Activated B cell treated with CpG ODN at 0.5 μM for 24 hours (primary cell): ENCODE measurements at places on chromosomes 11 and 22. TPM values are rescaled to one million over a fixed set of nuclear protein-coding genes. Genes with fewer than 3 reads are reported as not detected.
A peak's percentile ranks its signal among the peaks of the same experiment; 100 is the strongest.

The TYR gene
- not detected in 2 replicates for total RNA-seq

The FOSL1 gene
- total RNA-seq, result 1.0 and 1.4 TPM in 2 replicates

The OR5D14 gene
- not detected in 2 replicates for total RNA-seq

The H19 gene
- not detected in 2 replicates for total RNA-seq

The TNNI2 gene
- total RNA-seq, result 1.0 and 1.5 TPM in 2 replicates

The SLN gene
- not detected in 2 replicates for total RNA-seq

The ANGPTL5 gene
- not detected in 2 replicates for total RNA-seq

The MMP10 gene
- total RNA-seq, result not detected in 2 replicates

The RHOD gene
- 0.32 TPM in 1 of 2 replicates, not detected in the other for total RNA-seq

GRCh38 chr11:19279451-19279850 is 38.7 kb upstream of the E2F8 start:
- DNase-seq, result no peak
- no peaks in the 10 kb centered on the region for H3K27me3 ChIP-seq
- H3K27ac ChIP-seq, result no peak overlapping the region
- H3K4me1 ChIP-seq, result peaks cover 35% of the 10 kb centered on the region

DNA sequence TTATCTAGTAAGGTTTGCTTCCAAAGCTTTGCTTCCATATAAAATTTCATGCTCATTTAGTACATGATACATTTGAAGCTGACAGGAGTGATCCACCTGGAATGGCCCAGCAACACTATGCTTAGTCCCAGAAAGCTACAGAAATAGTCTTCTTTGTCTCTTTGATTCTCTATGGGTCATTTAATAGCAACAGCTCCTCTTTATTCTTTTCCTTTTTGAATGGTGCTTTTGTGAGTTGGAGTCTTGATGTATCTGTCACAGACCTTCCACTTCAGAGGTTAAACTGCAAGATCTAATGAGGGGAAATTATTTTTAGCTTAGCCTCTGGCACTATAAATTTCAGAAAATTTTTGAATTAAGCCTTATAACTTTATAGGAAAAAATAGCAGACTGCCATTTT is 509.5 kb downstream of the KCNA4 start:
- no peaks in the 10 kb centered on the region for H3K36me3 ChIP-seq
- no peak for DNase-seq
- no peak overlapping the region for H3K4me3 ChIP-seq
- H3K27ac ChIP-seq, result no peak overlapping the region

DNA sequence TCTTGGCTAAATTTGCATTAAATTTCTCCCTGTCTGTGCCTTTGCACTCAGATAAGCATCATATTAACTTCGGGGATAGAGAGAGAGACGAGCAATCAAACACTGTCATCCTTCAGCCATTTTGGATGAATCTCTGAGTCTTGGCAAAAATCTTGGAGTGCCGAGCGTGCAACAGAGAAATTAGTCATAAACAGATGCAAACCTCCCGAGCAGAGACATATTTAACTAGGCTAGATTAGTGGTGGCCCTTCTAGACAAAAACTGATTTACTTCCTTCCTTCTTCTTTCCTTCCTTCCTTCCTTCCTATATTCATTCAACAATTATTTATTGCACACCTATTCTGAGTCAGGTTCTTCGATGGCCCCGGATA is 114.4 kb upstream of the BLID start:
- peaks cover 3% of the 10 kb centered on the region for H3K27me3 ChIP-seq
- no peak overlapping the region for H3K4me3 ChIP-seq
- H3K36me3 ChIP-seq, result no peaks in the 10 kb centered on the region
- no peak for DNase-seq
- no peak overlapping the region for H3K27ac ChIP-seq

DNA sequence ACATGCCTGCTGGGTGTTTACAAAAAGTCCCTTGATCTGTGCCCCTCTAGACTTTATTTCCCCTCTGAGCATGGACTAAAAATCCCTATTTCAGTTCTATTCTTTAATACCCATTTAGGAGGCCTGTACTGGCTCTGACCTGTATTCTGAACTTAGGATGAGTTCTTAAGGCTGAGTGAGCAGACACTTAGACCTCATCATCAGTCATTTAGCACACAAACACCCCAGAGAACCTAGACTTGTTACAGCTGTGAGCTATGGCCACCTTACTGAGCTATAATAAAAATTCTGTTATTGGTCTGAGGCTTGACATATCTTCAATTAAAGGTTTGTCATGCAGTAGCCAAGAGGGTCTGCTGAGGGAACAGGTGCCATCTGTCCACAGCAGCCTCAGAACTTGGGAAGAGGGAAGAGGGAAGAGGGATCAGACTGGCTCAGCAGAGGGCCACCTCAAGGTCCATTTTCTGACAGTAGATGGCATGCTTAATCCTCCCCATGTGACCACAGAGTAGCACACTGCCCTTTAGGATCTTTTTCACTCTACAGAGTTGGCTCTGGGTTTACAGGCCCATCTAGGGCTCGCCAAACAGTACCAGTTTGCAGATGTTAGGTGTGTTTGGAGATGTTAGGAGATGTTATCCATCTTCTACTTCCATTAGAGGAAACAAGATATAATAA is 30.2 kb upstream of the RRM1 start:
- no peak for DNase-seq
- H3K4me1 ChIP-seq, result peaks cover 35% of the 10 kb centered on the region
- H3K36me3 ChIP-seq, result peaks cover 33% of the 10 kb centered on the region
- H3K27ac ChIP-seq, result peak overlapping the region; percentile 19
- no peaks in the 10 kb centered on the region for H3K27me3 ChIP-seq
- no peak overlapping the region for H3K4me3 ChIP-seq

GRCh38 chr11:27830206-27830605 is 130.0 kb upstream of the BDNF start:
- no peak overlapping the region for H3K4me3 ChIP-seq
- DNase-seq, result no peak
- no peak overlapping the region for H3K27ac ChIP-seq
- no peaks in the 10 kb centered on the region for H3K4me1 ChIP-seq

- peaks cover 2% of the 10 kb centered on the region for H3K27me3 ChIP-seq
- no peak overlapping the region for H3K4me3 ChIP-seq
- no peaks in the 10 kb centered on the region for H3K4me1 ChIP-seq
- DNase-seq, result no peak
- no peaks in the 10 kb centered on the region for H3K36me3 ChIP-seq
Measured at GRCh38 chr11:123272565-123272964, 77.5 kb upstream of the CLMP start.

DNA sequence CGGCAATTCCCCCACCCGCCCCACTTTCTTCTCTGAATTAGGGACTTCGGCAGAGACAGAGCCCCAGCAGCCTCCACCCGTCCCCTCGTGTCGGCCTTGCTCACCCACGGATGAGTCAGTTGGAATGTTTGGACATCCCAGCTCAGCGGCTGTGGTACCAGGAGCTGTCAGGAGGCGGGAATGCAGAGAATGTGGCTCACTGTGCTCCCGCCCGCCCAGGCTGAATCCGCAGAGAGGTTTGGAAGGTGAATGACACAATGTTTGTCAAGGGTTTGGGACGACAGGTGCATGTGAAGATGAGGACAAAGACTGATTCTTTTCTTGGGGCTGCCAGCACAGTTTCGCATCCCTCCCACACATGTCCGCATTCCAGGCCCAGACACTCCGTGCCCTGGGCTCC is 39.6 kb downstream of the LIF start:
- no peaks in the 10 kb centered on the region for H3K4me1 ChIP-seq
- no peak overlapping the region for H3K27ac ChIP-seq
- no peak for DNase-seq

- DNase-seq, result no peak
- no peak overlapping the region for H3K4me3 ChIP-seq
- H3K36me3 ChIP-seq, result no peaks in the 10 kb centered on the region
Measured at GRCh38 chr11:117748771-117749540, 48.1 kb downstream of the DSCAML1 start.

GRCh38 chr11:123051634-123052033 is 10.3 kb downstream of the HSPA8 start:
- no peak overlapping the region for H3K27ac ChIP-seq
- no peak for DNase-seq
- peaks cover 42% of the 10 kb centered on the region for H3K36me3 ChIP-seq
- no peak overlapping the region for H3K4me3 ChIP-seq
- H3K27me3 ChIP-seq, result no peaks in the 10 kb centered on the region

- H3K36me3 ChIP-seq, result no peaks in the 10 kb centered on the region
- H3K4me3 ChIP-seq, result peak overlapping the region; percentile 83
- H3K4me1 ChIP-seq, result peaks cover 17% of the 10 kb centered on the region
- no peaks in the 10 kb centered on the region for H3K27me3 ChIP-seq
- H3K27ac ChIP-seq, result no peak overlapping the region
Measured at GRCh38 chr11:65226103-65226442, 35.7 kb upstream of the POLA2 start.

DNA sequence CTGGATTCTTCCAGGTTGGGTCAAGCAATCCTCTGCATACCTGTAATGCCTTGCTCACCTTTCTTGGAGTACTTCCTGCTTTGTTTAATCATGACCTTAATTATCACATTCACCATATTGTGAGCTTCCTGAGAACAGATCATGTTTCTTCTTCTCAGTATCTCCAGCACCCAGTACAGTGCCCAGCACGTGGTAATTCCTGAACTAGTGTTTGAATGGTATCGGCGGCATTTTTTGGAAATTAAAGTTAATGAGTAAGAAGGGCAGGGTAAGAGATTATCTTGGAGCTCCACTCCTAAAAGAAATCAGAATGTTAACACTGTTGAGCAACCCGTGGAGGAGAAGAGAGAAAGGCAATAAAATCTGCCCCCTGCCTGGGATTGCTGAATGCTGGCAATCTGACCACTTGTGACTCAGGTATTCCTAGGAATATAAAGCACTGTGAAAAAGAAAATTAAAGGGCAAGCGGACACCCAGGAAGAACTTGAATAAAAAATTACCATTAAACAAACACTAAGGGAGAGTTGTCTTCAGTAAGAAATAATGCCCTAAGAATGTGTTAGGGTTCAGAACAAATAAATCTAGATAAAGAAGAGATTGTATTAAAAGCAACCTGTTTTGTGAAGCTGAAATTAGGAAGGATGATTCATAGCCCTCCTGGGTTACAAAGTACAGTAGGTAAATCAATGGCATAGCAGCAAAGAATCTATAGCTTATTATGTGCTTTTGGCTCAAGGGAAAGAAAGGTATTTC is 92.9 kb downstream of the PDHX start:
- peaks cover 69% of the 10 kb centered on the region for H3K4me1 ChIP-seq
- H3K4me3 ChIP-seq, result no peak overlapping the region
- H3K36me3 ChIP-seq, result no peaks in the 10 kb centered on the region
- DNase-seq, result no peak
- H3K27me3 ChIP-seq, result no peaks in the 10 kb centered on the region

- no peaks in the 10 kb centered on the region for H3K36me3 ChIP-seq
- DNase-seq, result no peak
- H3K4me1 ChIP-seq, result no peaks in the 10 kb centered on the region
- no peak overlapping the region for H3K4me3 ChIP-seq
Measured at GRCh38 chr22:18954990-18955571, 19.0 kb upstream of the PRODH start.

- H3K36me3 ChIP-seq, result peaks cover 64% of the 10 kb centered on the region
- DNase-seq, result no peak
- no peaks in the 10 kb centered on the region for H3K27me3 ChIP-seq
- peak overlapping the region; percentile 18 for H3K27ac ChIP-seq
- H3K4me3 ChIP-seq, result no peak overlapping the region
- peaks cover 24% of the 10 kb centered on the region for H3K4me1 ChIP-seq
Measured at GRCh38 chr11:33344611-33345010, 87.4 kb downstream of the HIPK3 start.

- peak overlapping the region; percentile 60 for H3K27ac ChIP-seq
- no peaks in the 10 kb centered on the region for H3K36me3 ChIP-seq
- H3K27me3 ChIP-seq, result no peaks in the 10 kb centered on the region
- H3K4me3 ChIP-seq, result no peak overlapping the region
Measured at GRCh38 chr11:35039076-35039475, 99.9 kb upstream of the CD44 start.

GRCh38 chr22:38879108-38879729 is 7.2 kb upstream of the CBX6 start:
- H3K27me3 ChIP-seq, result peaks cover 7% of the 10 kb centered on the region
- H3K4me1 ChIP-seq, result peaks cover 2% of the 10 kb centered on the region
- H3K27ac ChIP-seq, result no peak overlapping the region
- H3K36me3 ChIP-seq, result no peaks in the 10 kb centered on the region
- DNase-seq, result no peak

GRCh38 chr11:36013950-36014897 is 70.4 kb downstream of the LDLRAD3 start:
- no peak for DNase-seq
- H3K4me3 ChIP-seq, result no peak overlapping the region
- H3K4me1 ChIP-seq, result no peaks in the 10 kb centered on the region
- H3K27me3 ChIP-seq, result peaks cover 9% of the 10 kb centered on the region

DNA sequence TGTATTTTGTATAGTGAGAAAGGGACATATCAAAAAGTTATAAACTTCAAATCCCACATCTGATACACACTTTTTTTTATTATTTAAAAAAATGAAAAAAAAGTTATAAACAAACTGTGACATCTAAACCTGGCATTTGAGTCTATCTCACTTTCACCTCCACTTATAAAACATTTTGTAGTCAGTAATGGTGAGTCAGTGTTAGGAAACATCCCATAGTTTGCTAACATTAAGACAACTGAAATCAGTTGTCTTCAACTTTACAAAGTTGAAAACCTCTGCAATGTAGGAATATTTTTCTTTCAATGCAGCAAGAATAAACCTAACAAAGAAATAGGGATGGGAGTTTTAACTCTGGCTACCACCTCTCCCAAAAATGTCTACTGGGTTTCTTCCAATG is 47.7 kb downstream of the SLC35F2 start:
- H3K4me3 ChIP-seq, result no peak overlapping the region
- DNase-seq, result no peak
- H3K27me3 ChIP-seq, result no peaks in the 10 kb centered on the region
- no peak overlapping the region for H3K27ac ChIP-seq

DNA sequence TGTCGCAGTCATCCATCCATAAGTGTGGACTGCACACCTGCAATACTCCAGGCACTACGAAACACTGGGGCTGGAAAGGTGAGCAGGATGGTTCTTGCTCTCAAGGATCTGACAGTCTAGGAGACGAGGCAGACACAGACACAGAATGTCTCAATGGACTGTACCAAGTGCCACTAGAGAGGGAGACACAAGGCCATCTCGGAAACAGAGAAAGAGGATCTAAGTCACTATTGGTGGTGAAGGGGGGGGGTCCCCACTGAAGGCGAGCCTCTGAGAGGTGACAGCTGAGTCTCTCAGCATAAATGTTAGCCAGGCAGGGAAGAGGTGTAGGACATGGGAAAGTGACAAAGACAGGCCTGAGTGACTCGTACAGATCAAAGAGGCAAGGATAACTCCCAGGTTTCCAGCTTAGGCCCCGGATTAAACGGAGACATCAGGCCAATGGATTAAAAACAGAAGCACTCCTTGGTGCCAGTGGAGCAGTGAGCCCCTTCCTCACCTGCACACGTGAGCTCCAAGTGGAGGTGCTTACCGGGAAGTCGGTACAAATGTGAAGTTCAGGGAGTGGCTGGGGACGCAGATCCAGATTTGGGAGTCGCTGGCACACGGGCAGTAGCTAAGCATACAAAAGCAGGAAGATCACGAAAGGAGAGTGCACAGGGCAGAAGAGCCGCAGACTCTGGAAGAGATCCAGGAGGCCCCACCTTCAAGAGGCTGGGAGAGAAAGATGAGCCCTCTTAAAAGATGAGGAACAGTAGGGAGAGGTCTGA is 117.2 kb downstream of the MICAL3 start:
- H3K27ac ChIP-seq, result no peak overlapping the region
- H3K27me3 ChIP-seq, result no peaks in the 10 kb centered on the region
- DNase-seq, result no peak
- H3K4me3 ChIP-seq, result no peak overlapping the region
- H3K36me3 ChIP-seq, result peaks cover 64% of the 10 kb centered on the region

- no peaks in the 10 kb centered on the region for H3K4me1 ChIP-seq
- no peak overlapping the region for H3K27ac ChIP-seq
- no peak overlapping the region for H3K4me3 ChIP-seq
- no peaks in the 10 kb centered on the region for H3K36me3 ChIP-seq
- no peaks in the 10 kb centered on the region for H3K27me3 ChIP-seq
Measured at GRCh38 chr11:107263844-107264563, 193.6 kb downstream of the CWF19L2 start.
